T-helper 22 cell (primary cell): ENCODE measurements at places on chromosomes 3 and 15.

DNA sequence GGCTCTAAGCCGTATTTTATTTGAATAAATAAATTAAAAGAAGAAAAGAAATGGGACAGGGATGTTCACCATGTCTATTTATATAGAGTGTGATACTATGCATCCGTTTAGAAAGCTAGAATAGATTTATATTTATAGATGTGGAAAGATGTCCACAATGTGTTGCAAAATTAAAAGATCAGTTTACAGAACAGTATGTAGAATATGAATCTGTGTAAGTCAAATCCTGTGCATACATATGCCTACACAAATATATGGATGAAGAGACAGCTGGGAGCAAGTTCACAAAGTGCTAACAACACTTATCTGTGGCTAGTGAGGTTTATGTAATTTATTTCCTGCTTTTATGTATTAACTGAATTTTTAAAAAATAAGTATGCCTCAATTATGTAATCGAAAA is 25.4 kb upstream of the SLMAP start:
- no peak for DNase-seq

GRCh38 chr3:129343643-129344360 is 65.1 kb downstream of the HMCES start:
- DNase-seq, result no peak

- DNase-seq, result no peak
These were observed 46.4 kb downstream of the EHHADH start for GRCh38 chr3:185207481-185207880.

DNA sequence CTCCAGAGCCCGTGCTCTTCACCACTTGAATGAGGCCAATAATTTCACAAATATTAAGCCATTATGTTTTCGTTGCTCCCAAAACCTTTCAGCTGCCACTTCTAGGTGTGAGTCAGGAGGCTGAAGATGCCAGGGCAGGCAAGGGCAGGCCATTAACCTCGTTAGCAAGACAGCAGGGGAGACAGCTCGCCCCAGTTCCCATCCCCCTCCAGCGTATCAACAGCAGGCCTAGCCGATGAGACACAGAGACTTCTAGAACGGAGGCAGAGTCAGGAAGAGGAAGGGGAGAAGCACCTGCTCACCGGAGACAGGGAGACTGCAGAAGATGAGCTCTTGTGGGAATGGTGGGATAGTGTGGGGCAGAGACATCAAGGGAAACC is 28.0 kb upstream of the PLA2G4E start:
- no peak for DNase-seq
